Heart left ventricle (tissue), 16 donors: ENCODE measurements at places on chromosomes 5 and 9.

GRCh38 chr9:98765256-98765655, 31.1 kb downstream of the ANKS6 start:
- DNase-seq: no peak

DNA sequence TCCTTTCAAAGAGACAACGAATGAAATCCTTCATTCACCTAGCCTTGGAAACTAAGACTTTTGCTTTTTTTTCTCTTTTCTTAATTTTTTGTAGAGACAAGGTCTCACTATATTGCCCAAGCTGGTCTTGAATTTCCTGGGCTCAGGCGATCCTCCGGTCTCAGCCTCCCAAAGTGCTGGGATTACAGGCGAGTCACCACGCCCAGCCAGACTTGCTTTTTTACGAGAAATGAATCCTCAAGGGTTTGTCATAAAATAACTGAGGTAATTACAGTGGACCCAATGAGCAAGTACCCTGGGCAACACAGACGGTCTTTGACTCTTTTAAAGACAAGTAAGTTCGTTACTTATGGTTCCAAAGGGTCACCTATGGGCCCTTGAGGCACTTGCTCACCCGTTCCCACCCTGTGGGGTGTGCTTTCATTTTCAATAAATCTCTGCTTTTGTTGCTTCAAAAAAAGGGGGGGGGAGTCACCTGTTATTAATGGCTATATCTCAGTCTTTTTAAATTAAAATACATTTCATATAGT, 70.4 kb downstream of the TRPM6 start:
- no peak for DNase-seq

DNA sequence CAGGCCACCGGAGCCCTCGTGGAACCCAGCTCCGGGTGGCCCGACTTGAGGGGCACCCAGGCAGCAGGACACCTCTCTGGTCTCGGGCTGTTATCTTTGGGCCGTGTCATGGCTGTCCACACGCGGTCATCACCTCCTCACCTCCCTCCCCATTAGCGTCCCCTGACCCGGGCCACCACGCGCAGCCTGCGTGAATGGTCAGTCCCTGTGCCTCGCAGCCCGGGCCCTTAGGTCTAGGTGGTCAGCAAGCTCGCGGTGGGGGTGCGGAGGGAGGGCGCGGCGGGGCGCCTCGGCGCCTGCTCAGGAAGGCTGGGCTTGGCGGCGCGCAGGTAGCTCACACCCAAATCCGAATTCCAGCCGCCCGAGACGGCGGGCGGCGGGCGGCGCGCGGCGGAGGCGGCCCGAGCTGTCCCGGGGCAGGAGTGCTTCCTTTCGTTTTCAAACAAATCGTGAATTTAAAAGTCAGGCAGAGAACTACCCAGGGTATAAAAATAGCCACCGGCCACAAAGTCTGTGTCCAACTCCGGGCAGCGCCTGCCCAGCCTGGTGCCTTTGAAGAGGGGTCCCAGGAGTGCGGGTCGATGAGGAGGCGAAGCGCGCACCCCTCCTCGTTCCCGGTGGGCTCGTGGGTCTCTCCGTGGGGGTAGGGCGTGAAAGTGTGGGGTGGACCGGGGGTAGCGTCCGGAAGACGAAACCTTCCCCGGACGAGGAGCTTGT, 1.0 kb upstream of the RXRA start:
- DNase-seq: no peak

DNA sequence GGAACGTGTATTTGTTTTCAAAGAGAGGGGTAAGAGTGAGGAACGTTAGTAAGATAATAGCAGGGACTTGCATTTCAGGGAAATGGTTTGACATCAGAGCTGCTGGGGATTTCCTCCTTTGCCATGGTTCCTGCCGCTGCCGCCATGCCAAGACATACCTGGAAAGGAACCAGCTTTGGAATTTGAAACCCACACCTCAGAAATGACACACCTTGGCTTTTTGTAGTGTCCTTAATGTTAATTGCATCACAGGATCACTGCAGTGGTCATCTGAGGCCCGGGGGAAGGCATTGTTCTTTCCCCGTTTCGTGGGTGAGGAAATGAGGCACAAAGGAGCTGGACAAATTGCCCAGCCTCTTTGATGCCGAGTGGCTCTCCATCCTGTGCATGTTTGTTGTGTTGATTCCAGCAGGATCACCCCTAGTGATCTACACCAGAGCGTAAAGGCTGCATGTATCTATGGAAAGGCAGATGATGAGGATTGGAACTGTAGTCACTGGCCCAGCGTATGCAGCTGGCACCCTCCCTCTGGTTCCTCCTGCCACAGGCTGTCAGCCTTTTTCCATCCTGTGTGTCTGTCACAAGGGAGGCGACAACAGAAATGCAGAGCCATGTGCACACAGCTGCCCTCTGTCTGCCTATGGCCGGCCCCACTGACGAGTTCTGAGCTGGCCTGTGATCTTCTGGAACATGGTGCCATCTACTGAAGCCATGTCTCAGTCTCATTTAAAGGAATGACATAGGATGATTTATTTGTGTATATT, 37.8 kb downstream of the SLC46A2 start:
- DNase-seq: no peak

GRCh38 chr9:127627494-127627855, 15.4 kb downstream of the STXBP1 start:
- no peak for DNase-seq

- no peak for DNase-seq
Measured at GRCh38 chr9:82997476-82998140, 65.3 kb downstream of the RASEF start.

DNA sequence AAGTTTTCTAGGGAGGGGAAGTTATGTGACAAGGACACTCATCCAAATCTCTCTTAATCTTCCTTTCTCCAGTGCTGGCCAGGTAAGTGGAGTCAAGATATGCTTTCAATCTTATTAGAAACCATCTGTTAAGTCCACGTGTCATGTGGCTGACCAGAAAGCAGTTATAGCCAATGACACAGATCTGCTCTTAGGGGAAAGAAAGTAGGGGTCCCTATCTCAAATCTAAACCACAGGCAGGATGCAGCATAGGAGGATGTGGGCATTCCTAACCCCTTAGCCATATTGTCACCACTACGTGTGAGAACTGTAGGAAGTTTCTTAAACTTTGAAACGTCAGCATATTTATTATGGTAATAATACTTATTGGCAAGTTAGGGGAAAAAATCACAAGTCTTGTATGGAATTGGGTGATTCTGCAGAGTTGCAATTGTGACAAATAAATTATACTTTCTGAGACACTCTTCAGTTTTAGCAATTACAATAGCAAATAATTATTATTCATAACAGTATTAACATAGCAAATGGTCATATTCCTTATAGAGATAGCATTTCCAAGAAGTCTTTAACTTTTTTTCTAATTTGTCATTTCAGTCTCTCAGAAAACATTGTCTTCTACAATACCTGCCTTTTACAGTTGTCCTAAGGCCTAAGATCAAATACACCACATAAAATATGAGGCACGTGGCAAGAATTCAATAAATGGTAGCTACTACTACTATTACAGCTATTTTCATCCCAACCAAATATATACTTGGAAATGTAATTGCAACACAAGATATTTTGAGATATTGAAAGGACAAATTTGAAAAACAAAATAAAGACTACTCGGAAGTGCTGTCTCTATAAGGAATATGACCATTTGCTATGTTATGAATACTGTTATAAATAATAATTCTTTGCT, 236.9 kb downstream of the PDE4D start:
- DNase-seq: no peak

- no peak for DNase-seq
Measured at GRCh38 chr9:79220666-79221065, 351.1 kb upstream of the TLE4 start.

- no peak for DNase-seq
Measured at GRCh38 chr9:15333376-15333881, 26.4 kb upstream of the TTC39B start.

- no peak for DNase-seq
Measured at GRCh38 chr5:77398896-77399295, 93.2 kb downstream of the WDR41 start.

DNA sequence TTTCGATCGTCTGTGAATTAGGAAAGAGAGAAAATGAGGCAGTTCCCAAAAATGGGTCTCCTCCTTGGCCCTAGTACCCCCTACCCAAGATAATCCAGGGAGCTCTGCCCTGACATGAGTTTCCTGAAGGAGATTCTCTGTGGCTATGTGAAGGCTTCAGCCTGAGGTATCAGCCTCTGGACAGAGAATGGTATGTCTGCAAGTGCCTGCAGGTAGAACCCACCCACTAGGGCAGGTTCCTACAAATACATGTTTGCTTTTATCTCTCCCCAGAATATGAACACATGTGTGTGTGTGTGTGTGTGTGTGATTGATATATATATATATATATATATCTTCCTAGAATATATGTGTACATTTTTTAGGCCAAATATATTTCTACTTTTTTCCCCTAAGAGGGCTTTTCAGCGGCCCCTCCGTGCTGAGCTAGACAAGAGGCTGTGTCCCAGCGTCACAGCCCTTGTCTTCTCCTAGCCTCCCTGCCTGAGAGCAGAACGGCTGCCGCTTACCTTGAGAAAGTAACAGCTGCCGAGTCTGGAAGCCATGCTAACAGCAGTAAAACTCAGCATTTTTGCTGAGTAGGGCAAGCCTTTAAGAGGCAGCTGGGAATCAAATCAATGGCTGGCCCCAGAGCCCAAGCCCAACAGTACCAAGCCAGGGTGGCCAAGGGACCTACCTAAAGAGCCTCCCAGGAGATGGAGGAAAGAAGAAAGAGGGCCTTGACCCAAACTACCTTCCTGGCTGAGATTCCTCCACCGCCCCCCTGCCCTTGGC, 2.1 kb downstream of the BRINP1 start:
- no peak for DNase-seq

DNA sequence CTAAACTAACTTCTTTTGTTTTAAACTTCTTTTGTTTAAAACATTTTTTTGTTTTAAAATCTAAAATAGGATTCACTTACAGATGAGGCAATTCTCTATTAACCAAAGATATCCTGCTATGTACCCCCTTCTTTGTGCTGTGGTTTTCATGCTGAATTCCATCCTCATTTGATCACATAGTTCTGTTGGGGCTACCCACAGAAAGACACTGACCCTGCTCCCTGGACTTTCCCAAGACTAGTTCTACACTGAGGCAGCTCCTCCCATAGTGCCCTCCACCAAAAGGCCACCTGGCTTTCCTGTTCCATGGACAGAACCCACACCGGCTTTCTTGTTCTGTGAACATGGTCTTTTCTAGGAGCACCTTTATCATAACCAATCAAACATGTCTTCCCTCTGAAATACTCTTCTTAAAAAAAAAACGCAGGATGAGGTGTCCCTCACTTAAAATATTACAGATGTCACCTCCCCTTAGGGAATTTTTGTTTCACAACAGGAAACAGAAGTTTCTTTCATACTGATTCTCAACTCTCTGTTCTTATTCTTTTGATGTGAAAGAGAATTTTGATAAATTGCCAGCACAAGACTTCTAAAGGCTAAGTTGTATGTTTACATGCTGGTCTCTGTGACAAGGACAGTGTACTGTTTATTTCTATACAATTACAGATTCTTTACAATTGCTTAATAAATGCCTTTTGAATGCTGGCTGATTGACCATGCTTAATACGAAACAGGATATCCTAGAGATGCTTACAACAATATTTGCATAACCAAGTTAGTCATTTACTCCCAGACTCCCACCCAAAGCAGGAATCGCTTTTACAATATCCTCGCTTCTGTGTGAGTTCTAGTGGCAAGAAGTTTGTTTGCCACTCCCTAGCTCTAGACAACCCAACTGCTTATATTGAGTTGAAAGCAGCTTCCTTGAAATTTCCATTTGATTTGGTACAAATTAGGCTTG, 300.4 kb downstream of the DTWD2 start:
- DNase-seq: no peak

DNA sequence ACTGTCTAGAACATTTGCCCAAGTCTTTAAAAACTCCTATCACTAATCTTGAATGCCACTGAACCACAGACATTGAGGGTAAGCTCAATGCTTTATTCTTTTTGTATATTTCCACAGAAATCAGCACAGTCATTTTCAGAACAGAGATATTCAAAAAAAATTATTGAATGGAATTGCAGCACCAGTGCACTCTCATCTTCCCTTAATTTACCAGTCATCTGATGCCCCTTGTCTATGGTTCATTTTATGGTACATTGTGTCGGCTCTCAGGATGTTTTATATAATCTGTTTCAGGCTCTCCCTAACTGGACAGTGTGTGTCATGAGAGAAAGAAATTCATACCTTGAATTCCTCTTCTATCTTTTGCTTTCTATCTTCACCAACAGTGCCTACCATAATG, 158.4 kb upstream of the NR4A3 start:
- no peak for DNase-seq

DNA sequence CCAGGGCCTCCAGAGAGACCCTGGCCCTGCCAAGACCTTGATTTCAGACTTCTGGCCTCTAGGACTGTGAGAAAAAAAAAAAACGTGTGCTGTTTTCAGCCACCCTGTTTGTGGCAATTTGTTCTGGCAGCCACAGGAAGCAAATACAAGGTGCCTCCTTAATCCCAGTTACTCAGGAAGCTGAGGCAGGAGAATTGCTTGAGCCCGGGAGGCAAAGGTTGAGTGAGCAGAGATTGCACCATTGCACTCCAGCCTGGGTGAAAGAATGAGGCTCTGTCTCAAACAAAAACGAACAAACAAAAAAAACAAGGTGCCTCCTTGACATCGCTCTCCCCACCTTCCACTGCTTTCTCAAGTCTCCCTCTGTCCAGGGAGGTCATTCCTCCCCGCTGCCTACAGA, 98.0 kb downstream of the GABBR2 start:
- DNase-seq: no peak

GRCh38 chr9:110832926-110833325, 164.3 kb downstream of the MUSK start:
- no peak for DNase-seq

- no peak for DNase-seq
Measured at GRCh38 chr5:135986891-135987401, 32.2 kb upstream of the LECT2 start.

GRCh38 chr9:17509701-17510100, 69.2 kb upstream of the SH3GL2 start:
- no peak for DNase-seq

DNA sequence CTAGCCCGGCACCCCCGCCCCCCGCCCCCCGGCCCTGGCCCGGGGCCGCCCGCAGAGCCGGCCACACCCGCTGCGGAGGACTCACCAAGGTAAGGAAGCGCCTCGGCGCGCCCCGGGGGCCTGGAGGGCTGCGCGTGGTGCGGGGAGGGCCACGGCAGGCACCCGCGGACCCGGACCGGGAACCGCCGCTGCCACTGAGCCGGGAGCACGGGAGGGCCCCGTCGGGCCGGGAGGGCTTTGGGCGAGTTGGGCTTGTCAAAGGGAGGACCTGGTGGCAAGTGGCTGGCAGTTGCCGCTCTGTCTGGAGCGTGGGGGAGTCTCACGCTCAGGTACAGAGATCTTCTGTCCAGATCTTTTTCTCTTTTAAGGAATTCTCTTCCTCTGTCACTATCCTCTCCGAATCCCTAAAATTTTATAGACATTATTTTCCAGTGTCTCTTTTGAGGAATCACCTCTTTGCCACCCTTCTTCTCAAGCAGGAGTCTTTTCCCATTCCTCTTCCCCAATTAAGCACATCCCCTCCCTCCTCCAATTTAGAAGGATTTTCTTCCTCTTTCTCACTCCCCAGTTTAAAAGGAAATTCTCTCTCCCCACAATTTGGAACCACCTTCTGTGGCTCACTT, 11.3 kb upstream of the LHX2 start:
- DNase-seq: no peak
